ENCODE measurements at places on chromosomes 5 and 9. TPM values are rescaled to one million over a fixed set of nuclear protein-coding genes. Genes with fewer than 3 reads are reported as not detected.

DNA sequence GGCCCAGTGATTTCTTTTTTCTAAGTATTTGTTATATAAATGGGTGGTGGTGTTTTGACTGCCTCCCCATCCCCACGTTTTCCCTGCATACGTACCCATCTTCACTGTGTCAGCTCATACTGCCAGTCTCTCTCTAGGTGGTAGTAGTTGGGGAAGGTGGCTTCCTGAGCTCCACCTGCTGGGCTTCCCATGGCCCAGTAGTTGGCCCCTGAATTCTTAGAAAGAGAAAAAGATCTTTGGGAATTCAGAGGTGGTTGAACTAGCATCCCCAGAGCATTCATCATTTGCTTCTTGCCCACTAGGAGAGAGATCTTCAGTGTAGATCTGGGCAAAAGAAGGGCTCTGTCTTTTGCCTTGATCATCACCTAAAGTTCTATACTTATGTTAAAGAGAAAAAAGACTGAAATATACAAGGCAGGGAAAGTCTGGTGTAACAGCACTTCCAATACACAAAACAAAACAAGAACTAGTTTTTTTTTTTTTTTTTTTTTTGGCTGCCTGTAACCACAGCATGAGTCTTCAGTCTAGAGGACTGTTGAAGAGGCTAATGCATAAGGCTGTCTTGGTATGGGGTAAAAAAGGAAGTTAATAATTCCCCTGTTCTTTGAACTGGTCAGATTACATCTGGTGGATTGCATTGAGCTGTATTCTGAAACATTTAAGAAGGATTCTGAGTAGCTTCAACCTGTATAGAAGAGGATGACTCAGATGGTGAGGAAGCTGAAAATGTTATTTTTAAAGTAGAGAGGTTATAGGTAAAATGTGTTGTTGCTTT lies 128.7 kb downstream of the ATG10 start:
- DNase-seq, result no peak

DNA sequence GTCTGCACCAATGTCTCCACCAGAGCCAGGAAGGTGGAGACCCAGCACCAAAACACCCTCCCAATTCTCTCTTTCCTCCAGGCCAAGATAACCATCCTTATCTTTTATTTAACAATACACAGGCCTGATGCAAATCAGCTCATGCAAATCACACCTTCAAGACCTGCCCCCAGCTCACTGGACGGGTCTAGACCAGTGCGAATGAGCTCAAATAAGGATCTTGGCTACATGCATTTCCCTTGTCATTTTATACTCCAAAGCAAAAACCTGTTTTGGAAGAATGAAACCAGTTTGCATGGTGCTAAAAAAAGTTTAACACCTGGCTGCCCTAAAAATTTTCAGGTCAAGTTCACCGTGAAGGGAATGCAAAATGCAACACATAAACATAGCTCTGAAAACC lies 31.9 kb upstream of the DAPK1 start:
- no peak for DNase-seq

GRCh38 chr5:169263591-169263990 lies 37.3 kb downstream of the SLIT3 start:
- no peak for DNase-seq

SV2C gene
- not detected for total RNA-seq

TOR2A gene
- total RNA-seq, result 9.2 TPM

PCDHGB5 gene
- 8.1 TPM for total RNA-seq

- DNase-seq, result no peak
Observed at GRCh38 chr9:27408001-27408400, 111.1 kb upstream of the EQTN start.

- DNase-seq, result no peak
Observed at GRCh38 chr9:112787978-112788377, 37.4 kb downstream of the SNX30 start.

- no peak for DNase-seq
Observed at GRCh38 chr5:139453683-139454567, 8.6 kb downstream of the ECSCR start.

OR1J2 gene
- total RNA-seq, result not detected
